ENCODE measurements at places on chromosomes 2 and 18.

DNA sequence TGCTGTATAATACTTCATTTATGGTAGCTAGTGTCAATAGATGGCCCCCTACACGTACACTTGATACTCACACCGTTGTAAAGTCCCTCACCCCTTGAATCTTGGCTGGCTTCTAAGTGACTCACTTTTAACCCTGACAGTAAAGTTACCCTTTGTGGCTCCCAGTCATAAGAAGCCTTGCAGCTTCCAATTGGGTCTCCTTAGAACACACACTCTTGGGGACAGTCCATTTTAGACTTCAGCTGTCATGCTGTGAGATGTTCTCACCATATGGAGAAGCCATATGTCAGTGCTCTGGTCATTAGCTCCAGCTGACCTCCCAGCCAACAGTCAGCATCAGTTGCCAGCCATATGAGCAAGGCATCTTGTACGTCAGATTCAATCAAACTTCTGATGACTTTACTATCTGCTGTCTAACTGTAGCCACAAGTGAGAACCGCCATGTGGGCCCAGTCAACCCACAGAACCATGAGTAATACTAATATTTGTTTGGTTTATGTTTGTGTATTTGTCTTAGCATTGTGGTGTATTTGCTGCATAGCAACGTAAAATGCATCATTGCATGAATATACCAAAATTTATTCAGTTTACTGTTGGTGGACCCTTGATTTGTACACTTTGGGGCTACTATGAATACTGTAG lies 68.3 kb downstream of the PTPN4 start:
- DNase-seq: peak; percentile 27

DNA sequence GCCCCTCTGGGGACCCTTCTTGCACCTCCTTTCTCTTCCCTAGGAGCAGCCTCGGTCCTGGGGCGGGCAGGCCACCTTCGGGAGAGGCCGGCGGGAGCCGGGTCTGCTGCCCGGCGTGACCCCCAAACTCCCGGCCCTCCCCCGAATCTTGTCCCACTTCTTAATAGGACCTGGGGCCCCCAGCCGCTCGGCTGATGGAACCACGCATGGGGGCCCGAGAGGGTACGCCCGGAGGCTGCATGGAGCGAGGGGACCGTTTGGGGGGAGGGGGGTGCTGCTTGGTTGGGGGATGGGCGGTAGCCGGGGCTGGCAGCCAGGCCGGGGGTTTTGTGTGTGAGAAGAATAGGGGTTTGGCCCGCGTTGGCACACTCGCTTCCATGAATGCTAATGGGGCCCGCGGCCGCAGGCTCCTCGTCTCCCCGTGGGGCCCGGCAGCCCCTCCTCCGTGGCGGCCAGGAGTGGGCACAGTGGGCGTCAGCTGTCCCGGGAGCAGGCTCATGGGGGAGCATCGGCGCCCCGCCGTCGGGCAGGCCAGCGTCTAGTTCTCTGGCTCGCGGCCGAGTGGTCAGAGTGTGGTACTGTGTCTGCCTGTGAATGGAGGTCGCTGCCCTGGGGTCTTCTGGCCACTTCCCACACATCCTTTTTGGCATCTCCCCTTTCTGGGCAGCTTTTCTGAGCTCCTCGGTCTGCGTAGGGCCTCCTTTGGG lies 1.0 kb downstream of the GAREM2 start:
- DNase-seq: no peak

DNA sequence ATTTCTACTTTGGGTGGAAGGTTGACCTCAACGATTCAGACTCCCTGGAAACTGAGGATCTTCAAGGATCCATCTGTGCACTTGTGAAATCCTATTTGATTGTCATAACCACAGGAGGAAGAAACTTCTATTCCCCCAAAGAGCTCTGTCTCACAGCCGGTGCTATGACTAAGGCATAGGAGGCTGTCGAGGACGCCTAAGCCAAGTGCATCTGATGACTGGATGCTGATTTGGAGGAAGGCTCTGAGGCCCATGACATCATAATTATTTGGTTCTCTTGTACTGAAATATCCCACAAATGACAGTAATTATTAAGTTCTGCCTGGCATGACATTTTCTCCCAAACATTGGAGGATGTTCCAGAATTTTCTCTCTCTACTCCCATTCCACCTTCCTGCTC lies 13.8 kb upstream of the KCNF1 start:
- DNase-seq: peak; percentile 44

- no peak for DNase-seq
Observed at GRCh38 chr2:107719141-107719540, 107.6 kb upstream of the RGPD4 start.

- DNase-seq: peak; percentile 71
Observed at GRCh38 chr2:205755923-205756322, 73.6 kb downstream of the NRP2 start.

- DNase-seq: no peak
Observed at GRCh38 chr2:199464606-199465352, 7.0 kb upstream of the SATB2 start.

GRCh38 chr2:85042330-85042729 lies 71.4 kb downstream of the KCMF1 start:
- DNase-seq: peak; percentile 38

DNA sequence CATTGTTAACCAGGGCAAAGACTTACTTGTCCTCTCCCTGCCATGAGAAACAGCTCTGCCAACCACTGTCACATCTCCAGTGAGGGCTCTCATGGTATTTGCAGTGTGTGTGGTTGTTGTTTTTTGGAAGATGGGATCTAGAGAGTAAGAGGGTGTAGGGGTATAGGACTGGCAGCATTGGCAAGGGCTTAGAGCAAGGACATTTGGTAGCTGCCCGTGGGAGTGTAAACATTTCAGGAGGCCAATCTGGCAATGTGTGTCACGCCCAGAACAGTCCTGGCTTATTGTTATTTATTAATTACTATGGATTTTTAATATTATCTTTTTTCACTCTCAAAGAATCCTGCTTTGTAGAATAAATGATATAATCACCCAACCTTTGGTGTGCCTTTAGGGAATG lies 90.5 kb downstream of the TMEM17 start:
- DNase-seq: no peak

DNA sequence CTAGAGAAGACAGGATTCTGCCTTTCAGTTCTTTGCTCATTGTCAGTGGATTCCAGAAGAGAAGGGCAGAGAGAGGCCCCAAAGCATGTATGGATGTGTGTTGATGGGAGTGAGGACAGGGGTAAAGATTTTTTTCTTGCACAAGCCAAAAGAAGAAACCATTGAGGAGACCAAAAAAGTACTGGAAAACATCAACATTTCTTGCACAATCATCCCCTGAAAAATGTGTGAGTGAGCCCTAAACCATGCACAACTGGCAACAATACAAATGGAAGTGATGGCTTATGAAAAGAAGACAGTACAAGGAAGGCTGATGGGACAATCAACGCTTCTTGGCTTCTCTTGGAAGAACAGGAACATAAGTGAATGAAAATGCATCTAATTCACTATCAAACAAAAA lies 5.6 kb upstream of the SMAD7 start:
- DNase-seq: peak; percentile 88

GRCh38 chr18:79242246-79242645 lies 153.5 kb upstream of the NFATC1 start:
- no peak for DNase-seq

- no peak for DNase-seq
Observed at GRCh38 chr18:79847606-79848293, 50.0 kb downstream of the KCNG2 start.

DNA sequence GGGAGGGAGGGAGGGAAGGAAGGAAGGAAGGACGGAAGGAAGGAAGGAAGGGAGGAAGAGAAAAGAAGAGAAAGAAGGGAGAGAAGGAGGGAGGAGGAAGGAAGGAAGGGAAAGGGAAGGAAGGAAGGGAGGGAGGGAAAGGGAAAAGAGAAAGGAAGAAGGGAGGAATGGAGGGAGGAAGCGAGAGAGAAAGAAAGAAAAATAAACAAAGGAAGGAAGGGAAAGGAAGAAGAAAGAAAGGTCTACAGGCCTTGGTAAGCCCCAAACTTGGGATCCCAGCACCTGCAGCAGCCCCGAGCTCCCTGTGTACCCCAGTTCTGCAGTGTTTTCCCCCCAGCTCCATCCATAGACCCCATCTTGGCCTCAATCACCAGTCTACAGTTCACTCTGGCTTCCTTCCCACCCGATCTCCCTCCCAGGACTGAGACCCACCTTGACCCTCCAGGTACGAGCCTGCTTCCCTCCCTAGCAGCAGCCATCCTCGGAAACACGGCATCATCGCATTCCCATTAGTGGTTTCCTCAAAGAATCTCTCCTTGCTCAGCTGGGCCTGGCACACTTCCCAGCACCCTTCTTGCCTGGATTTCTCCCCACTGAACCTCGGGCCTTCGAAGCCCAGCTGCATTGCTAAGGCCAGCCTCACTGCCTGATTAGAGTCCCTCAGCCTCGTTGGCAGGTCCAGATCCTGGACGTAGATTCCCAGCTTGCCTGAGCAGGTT lies 46.1 kb upstream of the SH3BP4 start:
- peak; percentile 44 for DNase-seq

GRCh38 chr18:9951022-9951859 lies 37.4 kb downstream of the VAPA start:
- DNase-seq: peak; percentile 72

DNA sequence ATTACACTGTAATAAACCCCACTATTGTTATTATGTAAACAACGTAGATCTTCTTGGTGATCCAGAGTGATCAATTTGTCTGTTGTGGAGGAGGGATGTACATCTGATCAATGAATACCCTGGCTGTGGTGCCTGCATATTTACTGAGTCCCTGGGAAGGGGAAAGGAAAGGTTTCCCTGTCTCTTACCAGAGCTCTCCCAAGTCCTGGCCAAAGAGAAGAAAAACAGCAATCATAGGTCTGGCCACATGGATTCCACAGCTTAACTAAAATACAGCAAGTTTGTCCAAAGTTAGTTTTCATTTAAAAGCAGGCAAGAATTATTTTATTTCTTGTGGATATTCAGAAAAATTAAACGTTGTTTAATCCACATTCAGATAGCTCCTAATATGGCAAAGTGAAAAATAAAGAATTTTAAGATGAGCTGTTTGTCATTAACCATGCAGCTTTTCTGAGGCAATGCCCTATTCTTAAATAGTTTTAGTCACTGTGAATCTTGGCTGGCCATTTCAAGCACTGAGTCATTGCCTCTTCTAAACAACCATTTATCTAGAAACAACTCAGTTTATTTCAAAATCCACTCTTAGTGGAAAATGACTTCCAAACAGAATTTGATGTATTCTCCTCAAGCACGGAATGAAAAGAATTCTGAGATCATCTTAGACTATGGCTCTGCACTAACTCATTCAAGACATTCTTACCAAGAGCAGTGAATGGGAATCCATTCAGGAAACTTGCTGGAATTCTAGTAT lies 1004.4 kb upstream of the CDH2 start:
- peak; percentile 97 for DNase-seq

Data from EH (cell line).